ENCODE measurements at places on chromosomes 4 and X. TPM values are rescaled to one million over a fixed set of nuclear protein-coding genes. Genes with fewer than 3 reads are reported as not detected.

DNA sequence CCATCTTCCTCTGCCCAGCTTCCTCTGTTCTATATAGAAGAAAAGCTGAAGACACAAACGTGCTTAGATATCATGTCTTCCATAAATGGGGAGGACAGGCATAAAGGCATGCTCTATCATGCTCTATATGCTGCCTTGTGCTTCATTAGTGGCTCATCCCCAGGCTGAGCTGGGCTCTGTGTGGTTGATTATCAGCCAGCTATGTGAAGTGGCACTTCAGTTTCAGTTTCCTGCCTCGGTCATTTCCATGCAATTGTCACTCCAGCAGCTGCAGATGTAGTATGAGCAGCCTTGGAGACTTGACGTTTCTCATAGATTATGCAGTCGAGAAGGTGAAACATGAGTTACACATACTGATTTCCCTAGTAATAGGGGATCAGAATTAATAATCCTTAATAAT is 106.2 kb downstream of the SYTL5 start:
- DNase-seq: peak; percentile 5

- DNase-seq: no peak
Measured at GRCh38 chr4:51932684-51933083, 87.5 kb downstream of the LRRC66 start.

DNA sequence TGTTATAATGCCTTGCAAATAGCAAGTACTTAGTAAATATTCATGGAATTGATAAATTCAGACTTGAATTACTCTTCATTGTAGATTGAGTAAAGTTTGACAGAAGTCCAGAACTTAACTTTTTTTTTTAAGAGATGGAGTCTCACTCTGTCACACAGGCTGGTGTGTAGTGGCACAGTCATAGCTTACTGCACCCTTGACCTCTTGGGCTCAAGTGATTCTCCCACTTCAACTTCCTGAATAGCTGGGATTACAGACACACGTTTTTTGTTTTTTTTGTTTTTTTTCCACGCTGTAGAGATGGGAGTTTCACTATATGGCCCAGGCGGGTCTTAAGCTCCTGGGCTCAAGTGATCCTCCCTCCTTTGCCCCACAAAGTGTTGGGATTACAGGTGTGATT is 32.1 kb downstream of the UBE2K start:
- no peak for DNase-seq

Gene DRD5
- not detected for total RNA-seq

DNA sequence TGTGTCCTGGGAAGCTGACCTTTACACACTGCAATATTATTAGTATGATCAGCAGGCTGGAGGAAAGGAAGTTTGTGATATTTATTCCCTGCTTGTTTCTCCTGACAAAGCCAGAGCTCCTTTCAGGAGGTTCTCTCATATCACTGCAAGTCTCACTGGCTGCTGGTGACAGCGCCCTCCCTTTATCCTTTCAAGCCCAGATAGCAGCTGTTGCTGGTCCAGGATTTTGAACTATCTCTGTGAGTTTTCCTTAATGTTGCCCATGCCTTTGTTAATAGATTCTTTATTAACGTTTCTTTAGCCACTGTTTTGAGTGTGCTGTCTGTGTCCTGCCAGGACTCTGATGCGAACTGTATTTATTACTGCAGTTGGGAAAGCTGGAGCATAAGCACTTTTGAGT is 518.7 kb downstream of the C4orf33 start:
- no peak for DNase-seq

DNA sequence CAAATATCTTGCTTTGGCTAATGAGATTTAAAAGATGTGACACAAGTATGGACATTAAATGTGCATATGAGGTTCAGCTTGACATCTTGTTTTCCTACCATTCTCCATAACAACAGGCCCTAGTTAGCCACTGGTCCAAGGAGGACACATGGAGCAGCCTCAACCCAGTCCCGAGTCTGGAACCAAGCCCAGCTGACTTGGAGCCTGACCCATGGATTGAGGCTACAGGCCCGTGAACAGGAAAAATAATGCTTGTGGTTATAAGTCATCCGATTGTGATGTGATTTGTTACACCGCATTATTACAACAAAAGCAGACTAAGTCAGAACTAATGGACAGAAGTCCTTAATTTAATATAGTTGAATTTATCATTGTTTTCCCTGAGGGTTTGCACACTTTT is 123.2 kb upstream of the BANK1 start:
- no peak for DNase-seq

Gene UGT2B15
- total RNA-seq: not detected

- DNase-seq: no peak
Measured at GRCh38 chrX:49237060-49237459, 1.8 kb downstream of the CCDC22 start.

Gene PRRG3
- total RNA-seq: not detected

Gene MAML3
- total RNA-seq: 0.74 TPM

Gene TIGD4
- total RNA-seq: 1.2 TPM

DNA sequence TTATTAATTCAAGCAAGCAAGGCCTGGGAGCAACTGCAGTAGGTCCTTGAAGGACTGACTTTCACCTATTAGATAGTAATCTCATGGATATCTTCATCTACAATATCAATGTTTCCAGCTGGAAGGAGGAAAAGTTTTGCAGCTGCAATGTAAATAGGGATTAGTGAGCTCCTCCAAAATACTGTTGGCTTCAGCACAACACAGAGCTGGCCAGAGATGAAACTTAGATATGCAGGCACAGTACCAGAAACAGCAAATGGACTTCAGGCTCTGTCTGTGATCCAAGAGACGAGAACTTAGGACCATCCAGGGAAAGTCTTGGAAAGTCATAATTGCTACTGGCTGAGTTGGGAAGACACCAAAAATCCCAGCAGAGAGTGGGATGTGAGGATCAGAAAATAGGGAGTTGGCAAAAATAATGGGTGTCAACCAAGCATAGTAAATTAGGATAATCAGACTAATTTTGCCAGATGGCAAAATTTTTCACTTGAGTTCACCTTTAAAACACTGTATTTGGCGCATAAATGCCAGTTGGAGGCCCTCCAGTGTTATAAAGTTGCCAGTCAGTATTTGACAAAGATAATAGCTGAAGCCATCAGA is 57.5 kb downstream of the PARM1 start:
- DNase-seq: no peak

DNA sequence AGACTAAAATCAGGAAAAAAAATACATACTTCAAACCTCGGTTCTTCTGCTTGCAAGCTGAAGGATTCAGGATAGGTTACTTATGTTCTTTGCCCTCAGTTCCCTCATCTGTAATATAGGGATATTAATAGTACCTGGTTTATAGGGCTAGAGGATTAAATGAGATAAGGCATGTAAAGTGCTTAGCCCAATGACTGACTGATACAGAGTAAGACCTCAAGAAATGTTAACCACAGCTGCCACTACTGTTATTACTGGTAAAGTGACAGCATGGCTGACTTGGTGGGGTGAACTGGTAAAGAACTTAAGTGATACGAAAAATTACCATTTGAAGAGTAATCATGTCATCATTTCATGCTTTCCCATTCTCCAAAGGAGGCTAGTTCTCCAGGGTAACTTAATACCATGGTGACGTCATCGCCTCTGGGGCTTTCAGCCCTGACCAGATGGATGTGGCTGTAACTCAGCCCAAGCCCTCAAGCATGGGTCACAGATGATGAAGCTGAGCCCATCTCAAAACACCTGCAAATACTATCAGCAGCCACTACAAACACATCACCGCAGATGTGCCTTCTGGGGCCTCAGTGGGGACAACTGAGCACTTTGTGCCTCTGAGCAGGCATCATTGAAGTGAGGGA is 44.5 kb upstream of the SCML1 start:
- DNase-seq: no peak
